NCI-H2171 (cell line): ENCODE measurements at places on chromosomes 5 and 9.

- DNase-seq, result no peak
Measured at GRCh38 chr9:105309531-105309931, 65.1 kb downstream of the SLC44A1 start.

- DNase-seq, result no peak
Measured at GRCh38 chr9:21455320-21455719, 15.1 kb downstream of the IFNA1 start.

- no peak for DNase-seq
Measured at GRCh38 chr5:127519527-127519926, 2.1 kb downstream of the PRRC1 start.

GRCh38 chr5:131984956-131985665 lies 26.3 kb downstream of the ACSL6 start:
- no peak for DNase-seq

DNA sequence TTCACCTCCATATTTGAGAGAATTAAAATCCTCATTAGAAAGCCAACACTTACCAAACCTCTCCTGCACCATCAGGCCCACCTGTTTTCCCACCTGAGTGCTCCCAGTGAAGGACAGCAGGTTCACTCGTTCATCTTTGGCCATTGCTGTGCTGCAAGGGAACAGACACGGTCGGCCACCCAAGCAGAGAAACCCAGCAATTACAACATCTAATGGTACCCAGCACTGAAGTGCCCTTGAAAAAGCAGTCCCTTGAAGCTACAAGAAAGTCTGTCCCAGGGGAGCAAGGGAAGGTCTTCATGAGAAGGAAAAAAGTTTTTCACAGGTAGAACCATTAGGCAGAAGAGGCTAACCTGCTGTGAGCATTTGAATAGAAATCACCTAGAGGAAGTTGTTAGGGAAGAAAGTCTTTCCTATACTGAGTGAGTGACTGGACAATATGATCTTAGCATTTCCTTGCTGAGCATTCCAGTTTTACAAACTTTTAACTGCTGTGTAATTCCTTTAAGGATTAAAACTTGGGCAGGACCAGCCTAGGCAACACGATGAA lies 26.7 kb downstream of the ALDH7A1 start:
- DNase-seq, result no peak

GRCh38 chr5:142609142-142609541 lies 76.7 kb downstream of the FGF1 start:
- DNase-seq, result no peak

DNA sequence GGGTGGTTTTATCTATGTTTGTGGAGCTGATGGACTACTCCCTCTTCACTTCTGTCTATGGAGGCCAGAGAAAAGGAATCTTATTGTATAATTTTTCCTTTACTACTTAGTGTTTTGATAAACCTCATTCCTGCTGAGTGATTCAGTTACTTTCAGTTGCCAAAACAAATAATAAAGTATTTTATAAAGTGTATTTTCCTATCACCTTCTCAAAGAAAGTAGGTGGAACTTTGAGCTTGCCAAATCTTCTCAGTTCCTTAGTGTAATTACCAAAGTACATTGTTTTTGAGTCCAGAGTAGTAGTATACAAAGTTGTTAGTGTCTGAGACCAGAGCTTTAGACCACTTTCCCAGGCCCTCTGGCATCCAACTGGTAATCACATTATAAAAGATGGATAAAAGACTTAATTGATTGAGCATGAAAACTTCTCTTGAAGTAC lies 13.5 kb downstream of the RABGAP1 start:
- DNase-seq, result no peak

- DNase-seq, result no peak
Measured at GRCh38 chr5:39440958-39441624, 16.3 kb upstream of the DAB2 start.

DNA sequence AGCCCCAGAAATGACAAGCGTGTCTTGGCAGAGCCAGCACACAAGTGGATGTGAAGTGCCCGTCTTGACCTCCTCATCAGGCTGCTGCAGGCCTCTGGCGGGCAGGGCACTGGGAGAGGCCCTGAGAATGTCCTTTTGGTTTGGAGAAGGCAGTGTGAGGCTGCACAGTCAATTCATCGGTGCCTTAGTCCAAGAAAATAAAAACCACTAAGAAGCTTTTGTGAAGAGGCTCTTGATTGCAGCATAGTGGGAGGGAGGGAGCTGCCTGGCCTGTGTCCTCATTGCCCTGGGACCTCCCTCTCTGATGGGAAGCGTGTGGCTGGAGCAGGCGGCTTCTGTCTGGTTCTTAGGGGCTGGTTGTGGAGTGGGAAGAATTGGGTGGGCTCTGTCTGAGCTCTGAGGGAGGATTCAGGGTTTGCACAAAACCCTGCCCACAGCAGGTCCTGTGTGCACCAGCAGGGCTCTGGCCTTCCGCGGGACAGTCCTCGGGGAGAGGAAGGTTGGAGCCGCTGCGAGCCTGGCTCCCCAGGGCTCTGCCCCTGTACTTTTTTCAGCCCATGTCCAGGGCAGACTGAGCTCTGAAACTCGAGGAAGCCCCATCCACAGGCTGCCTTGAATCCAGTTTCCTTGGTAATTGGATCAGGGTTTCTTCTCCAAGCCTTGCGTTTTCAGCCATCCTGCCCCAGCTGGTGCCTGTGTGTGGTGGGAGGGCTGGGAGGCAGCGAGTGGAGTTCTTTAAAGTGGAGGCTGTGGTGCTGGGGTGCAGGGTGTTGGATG lies 1.1 kb downstream of the HRCT1 start:
- DNase-seq, result no peak

GRCh38 chr5:146529984-146530383 lies 14.0 kb upstream of the GPR151 start:
- DNase-seq, result no peak

DNA sequence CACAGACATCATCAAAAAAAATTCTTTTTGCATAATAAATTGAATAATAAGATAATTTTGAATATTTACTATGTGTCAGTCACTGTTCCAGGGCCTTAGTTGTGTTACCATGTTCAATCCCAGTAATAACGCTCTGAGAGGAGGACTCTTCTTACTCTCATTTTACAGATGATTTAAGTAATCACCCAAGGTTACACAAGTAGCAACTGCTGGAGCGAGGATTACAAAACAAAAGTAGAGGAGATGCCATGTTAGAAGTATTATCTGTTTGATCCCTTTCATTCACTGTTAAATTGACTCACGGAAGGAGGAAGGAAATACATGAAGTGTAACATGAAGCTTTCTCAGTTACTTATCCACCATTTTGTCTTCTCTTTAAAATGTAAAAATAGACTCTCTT lies 412.8 kb downstream of the NFIB start:
- no peak for DNase-seq

GRCh38 chr9:90899287-90899686 lies 97.7 kb downstream of the SYK start:
- DNase-seq, result no peak

DNA sequence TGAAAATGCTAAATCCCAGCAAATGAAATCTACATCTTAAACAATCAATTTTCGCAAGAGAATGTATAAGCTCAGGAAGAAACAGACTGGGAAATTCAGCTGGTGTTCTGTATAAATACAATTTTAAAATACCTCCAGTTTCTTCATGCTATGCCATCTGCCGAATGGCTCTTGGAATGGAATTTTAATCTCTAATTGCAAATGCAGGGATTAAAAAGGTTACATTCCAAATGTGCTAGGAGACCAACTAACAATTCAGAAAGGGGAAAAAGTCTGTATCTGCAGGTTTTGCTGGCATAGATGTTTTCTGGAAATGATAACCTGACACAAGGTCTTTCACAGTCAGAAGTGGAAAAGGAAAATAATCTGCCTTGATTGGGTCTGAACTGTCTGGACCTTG lies 379.7 kb downstream of the MAT2B start:
- DNase-seq, result no peak

GRCh38 chr5:148352696-148353095 lies 17.3 kb downstream of the SPINK9 start:
- no peak for DNase-seq

DNA sequence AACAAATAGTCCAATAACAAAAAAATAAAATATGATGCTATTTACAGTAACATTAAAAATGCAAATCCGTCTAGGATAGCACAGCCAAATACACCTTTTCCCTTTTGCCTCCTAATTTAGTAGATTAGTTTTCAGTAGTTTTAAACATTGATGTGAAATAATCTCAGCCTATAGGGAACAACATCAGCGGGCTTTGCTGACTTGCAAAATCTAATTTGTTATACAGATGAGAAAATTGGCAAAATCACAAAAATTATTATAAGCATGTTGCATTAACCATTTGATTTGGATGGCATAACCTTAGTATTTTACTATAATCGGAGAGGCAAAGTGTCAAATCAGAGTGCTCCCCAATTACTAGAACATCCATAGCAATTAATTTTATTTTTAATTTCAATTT lies 563.5 kb downstream of the CDH18 start:
- DNase-seq, result no peak

- DNase-seq, result no peak
Measured at GRCh38 chr5:142235050-142235797, 89.6 kb downstream of the SPRY4 start.

DNA sequence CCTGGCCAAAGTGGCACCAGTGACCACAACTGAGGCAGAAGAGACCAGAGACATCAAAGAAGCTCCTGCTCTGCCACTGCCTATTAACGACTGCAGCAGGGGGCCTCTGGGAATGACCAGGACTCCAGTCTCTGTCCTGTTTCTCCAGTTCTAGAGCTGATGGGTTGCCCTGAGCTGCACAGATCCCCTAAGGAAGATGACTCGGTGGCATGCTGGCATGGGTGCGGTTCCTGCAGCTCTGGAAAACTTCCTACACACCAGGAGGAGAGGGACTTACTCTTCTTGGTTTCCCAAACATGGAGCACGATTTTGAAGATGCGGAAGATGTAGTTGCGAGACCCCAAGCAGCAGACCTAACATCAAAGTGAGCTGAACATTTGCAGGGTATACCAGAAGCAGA lies 2.7 kb downstream of the SLIT3 start:
- DNase-seq, result no peak

DNA sequence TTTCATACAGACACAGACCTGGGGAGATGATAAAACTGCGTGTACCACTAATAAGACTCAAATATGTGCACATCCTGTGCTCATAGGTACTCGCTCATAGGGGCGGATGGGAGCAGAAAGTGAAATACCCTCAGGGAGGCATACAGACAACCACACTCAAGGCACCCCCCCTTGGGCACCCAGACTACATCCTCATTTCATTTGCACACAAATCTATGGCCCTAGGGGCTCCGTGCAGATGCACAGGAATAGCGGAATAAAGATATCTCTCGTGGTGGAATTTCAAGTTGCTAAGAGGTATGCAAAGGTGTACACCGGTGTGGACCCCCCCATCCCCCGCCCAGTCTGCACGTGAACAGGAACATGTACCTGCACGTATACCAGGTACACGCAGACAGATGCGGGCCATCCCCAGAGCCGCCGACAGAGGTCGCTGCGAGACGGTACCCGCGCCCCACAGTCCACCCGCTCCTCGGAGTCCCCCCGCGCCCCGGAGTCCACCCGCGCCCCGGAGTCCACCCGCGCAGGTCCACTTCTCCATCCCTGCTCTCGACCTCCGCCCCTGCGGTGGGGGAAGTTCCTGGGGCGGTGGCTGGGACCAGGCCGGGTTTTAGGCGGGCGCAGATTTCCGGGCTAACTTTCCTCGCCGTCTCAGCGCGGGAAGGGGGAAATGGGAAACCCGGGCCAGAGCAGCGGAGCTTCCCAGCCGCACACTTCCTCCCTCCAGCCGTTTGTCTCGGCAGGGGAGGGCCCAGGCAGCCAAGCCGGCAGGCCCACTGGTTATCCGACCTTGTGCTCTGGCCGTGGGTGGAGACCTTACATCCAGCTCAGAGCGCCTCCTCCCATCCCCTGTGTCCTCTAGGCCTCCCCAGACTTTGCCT lies 1.0 kb upstream of the IL12B start:
- no peak for DNase-seq

DNA sequence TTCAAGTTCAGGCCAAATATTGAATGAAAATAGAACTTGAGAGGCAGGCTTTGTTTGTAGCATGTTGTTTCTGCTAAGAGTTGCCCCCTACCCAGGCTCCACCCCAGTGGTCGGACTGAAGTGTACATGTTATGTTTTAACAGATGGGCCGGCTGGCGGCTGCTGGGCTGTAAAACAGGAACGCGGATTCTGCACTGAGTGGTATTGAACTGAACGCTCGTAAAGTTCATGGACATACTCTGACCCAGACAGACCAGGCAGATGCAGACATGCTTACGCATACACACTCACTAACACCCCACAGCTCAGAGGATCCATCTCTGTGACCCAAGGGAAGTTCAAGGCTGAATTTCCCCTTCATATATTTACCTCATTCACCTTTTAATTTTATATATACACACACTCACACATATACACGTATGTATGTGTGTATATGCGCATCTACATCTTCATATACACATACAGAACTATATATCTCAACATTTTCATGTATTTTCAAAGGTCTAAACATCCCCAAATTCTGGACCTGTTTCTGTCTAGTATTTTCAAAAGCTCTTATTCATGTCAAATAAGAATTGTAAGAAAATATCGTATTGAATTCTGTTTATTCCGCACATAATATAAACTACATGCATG lies 1.4 kb downstream of the MARCHF3 start:
- peak; percentile 3 for DNase-seq

DNA sequence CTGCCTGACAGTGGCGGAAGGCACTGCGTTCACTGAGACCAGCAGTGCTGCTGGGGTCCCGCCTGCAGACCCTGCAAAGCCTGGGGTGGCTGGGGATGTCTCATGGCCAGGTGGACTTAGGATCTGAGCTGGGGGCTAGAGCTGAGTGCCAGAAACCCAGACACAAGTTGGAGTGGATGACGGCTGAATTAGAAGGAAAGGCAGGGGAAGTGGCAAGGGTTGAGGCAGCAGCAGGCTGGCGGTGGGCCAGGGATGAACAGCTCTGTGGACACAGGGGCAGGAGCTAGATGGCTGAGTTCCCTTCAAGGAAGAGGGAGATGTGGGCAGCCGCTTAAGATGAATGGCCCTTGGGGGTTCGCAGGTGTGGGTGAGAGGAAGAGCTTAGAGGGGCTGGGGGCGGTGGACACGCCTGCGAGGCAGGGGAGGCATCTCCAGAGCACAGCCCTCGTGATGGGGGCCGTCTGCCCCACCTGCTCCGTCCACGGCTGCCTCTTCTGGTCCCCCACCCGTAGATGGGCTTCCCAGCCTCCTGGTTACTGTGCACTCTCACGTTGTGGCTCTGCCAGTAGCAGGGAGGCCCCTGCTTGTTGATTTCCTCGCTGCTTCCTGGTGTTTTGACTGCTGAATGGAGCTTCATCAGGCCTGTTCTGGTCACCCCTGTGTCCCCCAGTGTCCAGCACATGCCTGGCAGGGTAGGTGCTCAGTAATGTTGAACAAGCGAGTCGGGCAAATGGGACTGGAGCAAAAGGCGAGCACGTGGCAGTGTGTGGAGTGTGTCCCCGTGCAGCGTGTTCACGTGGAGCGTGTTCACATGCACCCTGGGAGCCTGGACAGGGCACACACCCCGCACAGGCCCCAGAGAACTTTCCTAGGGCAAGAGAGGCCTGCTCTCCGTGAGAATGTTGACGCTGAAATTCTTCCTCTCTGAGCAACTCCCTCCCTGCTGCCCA lies 168.2 kb downstream of the CACNA1B start:
- no peak for DNase-seq

GRCh38 chr9:70701163-70701562 lies 286.7 kb upstream of the KLF9 start:
- DNase-seq, result no peak
